ENCODE measurements at places on chromosomes 13 and 19.

- peak; percentile 64 for DNase-seq
These were observed 38.3 kb downstream of the PEX11G start for GRCh38 chr19:7450243-7451223.

DNA sequence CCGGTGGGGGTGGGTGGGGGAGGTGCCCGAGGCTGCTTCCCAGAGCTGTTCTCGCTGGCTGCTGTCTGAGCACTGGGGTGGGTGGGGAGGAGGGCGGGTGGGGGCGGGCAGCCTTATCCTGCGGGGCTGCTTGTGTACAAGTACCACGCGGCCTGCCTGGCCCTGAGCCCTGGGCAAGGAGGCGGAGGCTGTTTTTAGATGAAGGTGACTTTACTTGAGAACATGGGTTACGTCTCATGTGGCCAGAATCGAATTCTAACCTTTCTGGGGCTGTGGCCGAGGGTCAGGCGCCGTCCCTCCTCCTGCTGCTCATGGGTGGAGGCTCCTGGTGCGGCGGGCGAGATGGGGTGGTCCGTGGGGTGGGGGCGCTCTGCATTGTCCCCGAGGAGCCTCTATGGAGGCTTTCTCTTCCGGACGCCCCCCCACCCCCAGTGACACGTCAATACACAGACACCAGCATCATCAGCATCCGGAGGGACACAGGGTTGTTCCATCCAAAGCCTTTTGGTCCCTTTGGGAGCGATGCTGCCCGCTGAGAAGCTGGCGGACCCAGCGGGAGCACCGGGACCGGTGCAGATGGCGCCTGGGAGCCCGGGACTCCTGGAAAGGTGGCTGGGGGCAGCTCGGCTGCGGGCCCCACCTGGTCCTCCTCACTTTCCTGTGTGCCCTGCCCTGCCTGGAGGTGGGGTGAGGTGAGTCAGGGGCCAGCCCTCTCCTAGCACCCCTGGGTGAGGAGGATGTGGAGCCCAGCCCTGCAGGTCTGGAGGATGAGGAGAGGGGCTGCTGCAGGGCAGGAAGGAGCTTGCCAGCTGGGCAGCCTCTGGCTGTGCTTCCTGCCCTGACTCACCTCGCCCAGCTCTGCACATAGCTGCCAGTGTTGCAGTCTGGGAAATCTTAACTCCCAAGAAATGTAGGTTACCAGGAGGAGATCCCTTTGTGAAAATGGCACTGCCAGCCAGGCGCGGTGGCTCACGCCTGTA, 3.4 kb downstream of the BSG start:
- DNase-seq, result no peak

DNA sequence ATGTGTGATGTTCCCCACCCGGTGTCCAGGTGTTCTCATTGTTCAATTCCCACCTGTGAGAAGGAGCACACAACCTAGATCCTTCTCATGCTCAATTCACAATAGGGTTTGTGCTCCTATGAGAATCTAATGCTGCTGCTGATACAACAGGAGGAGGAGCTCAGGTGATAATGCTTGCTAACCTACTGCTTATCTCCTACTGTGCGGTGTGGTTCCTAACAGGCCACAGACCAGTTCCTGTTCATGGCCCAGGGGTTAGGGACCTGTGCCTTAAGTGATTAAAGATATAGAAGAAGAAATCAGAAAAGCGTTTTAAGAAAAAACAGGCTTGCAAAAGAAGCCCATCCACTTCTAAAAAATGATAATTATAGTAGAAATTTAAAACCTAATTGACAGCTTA, 17.5 kb downstream of the DLEU7 start:
- no peak for DNase-seq

DNA sequence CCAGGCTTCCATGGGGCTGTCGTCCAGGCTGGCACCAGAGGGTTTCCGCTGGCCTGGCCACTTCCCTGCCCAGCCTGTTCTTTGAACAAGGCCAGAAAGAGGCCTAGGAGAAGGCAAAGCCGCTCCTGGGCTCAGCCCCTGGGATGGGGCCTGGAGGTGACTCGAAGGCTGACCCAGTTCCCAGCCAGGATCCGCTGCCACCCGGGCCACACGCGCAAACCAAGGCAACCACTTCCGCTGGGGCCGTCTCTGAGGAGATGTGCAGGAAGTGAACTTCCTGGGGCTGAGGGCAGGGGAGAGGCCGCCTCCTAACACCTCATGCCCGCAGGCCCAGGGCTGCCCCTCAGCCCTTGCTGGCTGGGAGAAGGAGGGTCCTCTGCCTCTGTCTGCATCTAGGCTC, 15.2 kb downstream of the PLEKHF1 start:
- peak; percentile 72 for DNase-seq

DNA sequence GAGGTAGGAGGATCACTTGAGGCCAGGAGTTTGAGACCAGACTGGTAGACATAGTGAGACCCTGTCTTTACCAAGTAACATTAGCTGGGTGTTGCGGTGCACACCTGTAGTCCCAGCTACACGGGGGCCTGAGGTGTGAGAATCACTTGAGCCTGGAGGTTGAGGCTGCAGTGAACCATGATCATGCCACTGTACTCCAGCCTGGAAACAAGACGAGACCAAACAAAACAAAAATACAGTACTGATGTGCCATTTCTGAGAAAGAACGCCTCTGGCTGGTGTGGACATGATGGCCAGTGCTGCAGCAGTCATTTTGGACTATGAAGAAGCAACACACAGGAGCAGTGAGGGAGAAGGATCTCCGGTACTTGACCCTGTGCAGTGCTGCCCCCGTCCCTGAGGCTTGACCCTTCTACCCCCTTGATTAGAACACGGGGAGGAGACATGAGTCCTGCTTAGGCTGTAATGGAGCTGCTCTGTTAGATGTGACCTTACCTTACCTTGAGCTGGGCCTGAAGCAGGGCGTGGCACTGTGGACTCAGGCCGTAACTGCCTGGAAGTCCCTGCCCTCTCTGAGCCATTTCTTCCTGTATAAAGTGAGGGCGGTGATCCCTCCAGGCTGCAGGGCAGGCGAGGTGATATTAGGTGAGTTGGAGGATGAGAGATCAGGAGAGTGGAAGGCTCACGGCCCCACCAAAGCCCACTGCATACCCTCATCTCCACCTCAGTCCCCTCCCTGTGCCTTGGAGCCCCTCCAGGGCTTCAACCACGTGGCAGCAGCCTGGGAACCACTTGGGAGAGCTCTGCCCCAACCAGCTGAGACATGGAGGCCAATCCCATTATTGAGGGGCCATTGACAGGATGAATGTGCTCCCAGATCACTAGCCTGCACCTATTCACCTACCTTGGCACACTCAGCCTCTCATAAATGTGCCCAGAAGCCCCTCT, 5.9 kb downstream of the RPL18A start:
- DNase-seq, result no peak

- no peak for DNase-seq
These were observed 629 bp upstream of the FGF9 start for GRCh38 chr13:21670006-21670882.

DNA sequence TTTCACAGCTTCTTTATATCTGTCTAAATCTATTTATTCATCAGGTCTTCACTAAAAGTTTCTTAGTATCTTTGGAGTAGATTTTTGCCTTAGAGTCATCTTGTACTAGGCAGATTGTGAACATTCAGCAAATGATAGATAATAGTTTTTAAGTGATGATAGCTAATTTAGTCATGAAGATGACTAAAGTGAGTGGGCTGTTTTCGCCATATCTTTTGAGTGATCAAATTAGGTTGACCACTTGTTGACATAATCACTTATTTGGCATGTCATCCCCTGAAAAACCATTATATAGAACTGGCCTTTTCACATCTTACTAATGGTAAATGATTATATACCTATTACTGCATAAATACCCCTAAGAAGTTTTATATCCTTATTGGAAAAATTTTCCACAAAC, 999.2 kb downstream of the PCDH17 start:
- DNase-seq, result no peak

- DNase-seq, result no peak
These were observed 28.0 kb downstream of the AKT2 start for GRCh38 chr19:40257096-40257517.

DNA sequence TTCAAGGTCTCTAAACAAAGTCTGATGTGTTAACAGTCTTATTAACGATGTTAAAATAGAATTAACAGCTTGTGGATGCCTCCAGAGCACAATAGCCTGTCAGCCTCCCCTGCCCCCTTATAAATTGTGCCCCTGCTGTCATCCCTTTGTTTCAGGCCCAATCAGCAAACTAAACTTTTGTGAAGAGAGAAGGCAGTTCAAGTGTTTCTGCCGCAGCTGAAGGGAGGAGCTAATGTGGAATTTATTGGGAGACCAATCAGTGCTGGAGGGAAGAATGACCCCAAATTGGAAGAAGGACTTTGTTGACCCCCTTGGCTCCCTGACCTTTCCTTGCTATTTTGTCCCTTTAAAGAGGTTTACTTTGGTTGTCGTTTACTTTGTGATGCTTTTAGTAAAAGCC, 160.5 kb downstream of the TM9SF2 start:
- DNase-seq, result no peak

- no peak for DNase-seq
These were observed 555 bp downstream of the NR2C2AP start for GRCh38 chr19:19202707-19203011.

DNA sequence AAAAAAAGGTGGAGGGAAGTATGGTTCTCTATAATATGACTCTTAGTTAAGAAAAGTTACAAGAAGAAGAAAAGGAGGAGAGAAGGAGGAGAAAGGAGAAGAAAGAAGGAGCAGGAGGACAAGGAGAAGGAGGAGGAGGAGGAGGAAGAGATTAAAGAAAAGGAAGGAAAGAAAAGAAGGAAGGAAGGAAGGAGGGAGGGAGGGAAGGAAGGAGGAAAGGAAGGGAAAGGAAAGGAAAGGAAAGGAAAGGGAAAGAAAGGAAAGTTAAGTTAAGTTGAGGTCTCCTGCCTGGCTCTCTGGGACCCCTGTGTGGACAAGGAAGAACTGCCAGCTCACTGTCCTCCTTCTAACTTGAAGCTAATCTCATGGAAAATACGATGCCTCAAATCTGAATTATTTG, 429.5 kb downstream of the TSHZ3 start:
- DNase-seq, result no peak

DNA sequence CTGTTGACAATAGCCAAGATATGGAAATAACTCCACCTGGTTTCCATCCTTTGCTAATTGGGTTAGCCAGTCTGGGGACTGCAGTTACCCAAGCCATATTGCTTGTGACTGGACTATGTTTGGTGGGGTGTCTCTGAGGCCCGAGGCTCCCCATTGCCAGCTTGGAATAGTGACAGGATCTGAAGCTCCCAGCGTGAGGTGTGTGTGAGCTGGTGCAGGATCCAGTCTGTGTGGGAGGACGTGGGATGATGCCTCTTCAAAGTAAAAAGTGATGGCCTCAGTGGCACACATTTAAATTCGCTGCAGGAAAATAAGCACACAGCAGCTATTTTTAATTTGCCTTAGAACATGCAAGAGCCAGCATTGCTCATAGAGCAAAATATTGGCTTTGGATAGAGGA, 75.0 kb downstream of the TEX26 start:
- no peak for DNase-seq

- no peak for DNase-seq
These were observed 466.3 kb downstream of the PCDH17 start for GRCh38 chr13:58097831-58098230.

- DNase-seq, result no peak
These were observed 3.1 kb downstream of the XRCC1 start for GRCh38 chr19:43572171-43572588.

DNA sequence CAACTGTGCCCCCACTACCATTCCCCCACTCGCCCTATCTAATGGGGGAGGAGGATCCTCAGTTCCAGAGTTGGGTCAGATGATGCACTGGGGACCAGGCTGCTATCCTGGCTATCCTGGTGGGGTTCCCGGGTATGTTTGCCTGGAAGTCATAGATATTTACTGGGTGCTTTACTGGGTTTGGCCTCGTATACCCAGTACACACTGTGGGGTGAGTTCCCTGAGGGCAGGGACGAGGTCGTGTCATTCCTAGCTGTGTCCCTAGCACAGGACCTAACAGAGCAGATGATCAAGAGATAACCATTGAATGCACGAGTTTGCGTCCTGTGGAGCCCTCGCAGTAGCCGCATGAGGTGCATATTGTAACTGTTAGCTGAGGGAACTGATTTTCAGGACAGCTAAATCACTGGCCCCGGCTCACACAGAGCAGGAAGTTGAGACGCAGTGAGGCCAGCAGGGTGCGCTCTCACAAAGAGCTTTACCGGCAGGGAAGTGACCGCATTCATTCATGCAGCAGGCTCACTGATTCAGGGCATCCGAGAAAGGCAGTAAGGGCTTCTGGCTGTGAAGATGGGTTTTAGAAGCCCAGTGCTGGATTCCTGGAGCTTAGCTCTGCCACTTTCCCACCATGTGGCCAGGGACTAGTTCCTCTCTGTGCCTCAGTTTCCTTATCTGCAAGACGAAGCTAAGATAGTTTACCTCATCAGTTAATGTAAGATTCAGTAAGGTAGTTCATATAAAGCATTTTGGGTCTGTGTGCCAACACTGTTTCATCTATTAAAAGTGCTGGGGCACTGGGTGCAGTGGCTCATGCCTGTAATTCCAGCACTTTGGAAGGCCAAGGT, 6.0 kb downstream of the RUVBL2 start:
- no peak for DNase-seq

GRCh38 chr19:6736169-6736916, 1.0 kb downstream of the GPR108 start:
- DNase-seq, result no peak

GRCh38 chr19:45005787-45006186, 4.5 kb downstream of the RELB start:
- no peak for DNase-seq

DNA sequence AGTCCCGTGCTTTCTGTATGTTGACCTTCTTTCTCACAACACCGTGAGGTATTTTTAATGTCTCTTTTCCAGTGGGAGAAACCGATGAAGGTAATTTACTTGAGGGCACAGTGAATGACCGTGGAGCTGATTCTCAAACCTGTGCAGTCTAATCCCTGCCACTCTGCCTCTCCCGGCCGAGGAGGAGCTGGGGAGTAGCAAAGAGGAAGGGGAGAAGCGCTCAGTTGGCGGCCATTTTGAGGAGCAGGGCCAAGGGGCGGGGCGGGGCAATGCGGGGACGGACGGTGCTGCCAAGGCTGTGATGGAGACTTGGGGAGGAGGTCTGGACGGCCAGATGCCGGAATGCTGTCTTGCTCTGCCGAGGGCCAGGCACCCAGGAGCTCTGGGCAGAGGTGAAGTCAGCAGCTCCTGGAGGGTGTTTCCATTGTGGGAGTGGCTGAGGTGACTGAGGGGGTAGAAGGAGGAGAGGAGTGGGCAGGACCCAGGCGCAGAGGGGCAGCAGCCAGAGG, 12.4 kb upstream of the RANBP3 start:
- DNase-seq, result no peak

- DNase-seq, result no peak
These were observed 156.6 kb downstream of the TM9SF2 start for GRCh38 chr13:99657848-99658260.

DNA sequence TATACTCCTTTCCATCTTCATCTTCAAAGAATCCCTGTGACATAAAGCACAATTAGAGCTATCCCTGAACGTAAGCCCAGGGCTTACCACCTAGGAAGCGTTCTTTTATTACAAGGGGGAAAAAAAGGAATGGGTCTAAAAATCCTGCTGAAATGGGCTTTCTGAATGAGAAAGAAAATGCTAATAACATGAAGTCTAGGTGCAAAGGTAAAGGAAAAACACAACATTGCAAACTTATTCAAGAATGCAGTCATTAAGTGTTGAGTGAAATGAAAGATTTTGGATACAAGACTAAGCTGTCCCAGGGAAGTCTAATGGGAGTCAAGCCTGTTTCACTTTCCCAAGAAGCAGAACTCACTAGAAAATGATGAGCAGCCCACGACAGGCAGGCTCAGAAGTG, 55.3 kb upstream of the SLC15A1 start:
- DNase-seq, result no peak
